ENCODE measurements at places on chromosomes 7 and 10.

- DNase-seq = peak; percentile 54
These were observed 191.1 kb upstream of the ADO start for GRCh38 chr10:62613424-62613823.

DNA sequence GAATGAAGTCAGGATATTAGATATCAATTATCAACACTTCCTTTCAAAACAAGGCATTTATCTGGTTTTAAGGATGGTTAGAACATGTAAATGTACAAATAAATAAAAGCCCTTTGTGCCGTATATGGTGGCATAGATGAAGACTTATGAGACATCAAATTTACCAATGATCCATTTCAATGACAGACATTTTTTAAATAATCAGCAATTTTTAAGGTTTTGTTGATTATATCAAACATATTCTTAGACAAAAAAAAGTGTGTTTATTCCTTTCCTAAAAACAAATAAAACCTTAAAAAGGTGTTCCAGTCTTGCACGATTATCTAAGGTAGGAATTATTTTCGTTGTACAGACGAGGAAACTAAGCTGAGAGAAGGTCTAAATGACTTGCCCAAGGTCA is 13.8 kb downstream of the APBB1IP start:
- no peak for DNase-seq

- DNase-seq = no peak
These were observed 6.2 kb upstream of the GRID1 start for GRCh38 chr10:86372784-86373239.

DNA sequence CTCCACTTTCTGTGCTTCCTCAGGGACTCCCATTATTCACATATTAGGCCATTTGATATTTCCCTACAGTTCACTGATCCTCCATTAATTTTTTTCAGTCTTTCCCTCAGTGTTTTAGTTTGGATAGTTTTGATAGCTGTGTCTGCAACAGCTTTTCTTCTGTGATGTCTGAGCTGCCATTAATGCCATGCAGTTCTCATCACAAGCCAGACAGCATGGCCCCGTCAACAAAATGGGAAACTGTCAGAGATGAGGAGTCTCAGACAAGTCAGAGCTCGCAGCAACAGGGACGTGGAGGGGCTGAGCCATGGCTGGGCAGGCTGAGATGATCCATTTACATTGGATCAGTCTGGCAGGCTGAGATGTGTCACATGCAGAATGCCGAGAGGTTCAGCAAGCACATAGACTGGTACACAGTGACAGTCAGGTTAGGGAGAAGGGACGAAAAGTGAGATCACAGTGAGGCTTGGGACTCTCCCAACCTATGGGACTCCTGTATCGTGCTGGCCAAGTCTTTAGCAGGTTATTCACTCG is 65.4 kb downstream of the NPS start:
- no peak for DNase-seq

DNA sequence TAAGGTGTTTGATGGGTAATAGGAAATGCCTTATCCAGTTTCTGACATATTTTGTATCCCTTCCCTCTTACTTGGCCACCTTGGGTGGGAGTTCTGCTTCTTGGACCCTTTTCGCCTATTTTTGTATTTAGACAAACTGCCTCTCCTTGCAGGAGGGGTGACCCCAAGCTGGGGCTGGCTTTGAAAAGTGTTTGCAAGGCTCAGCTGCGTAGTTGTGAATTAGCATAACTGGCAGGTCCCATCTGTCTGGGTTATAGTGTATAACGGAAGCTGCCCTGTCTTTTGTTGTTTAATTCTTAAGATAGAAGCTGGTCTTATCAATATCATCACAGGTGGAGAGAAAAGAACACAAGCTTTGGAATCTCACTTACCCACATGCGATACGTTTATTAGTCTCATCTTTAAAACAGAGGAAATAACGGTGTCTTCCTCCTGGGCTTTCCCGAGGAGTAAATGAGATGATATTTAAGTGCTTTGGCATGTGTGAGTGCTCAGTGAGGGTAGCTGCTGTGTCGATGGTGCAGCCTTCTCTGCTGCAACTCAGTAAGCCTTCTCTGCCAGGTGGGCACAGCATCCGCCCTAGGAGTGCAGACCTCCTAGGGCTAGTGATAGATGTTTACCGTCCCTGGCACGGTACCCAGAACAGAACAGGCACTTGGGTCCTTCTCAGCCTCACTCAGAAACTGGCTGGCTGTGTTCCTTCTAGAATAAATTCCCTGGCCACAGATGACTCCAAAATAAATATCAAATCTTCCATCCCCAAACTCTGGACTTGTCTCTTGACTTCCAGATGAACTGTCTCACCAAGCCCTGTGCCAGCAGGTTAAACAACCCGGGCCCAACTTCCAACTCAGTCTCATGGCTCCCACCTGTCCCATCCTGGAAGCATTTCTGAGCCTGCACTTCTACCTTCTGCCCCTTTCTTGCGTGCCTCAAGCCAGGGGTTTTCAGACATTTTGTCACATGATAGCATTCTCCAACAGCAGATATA is 227.3 kb downstream of the GFRA1 start:
- no peak for DNase-seq

GRCh38 chr7:82162289-82162688 is 281.3 kb downstream of the CACNA2D1 start:
- DNase-seq = no peak

- no peak for DNase-seq
These were observed 74.9 kb upstream of the NRBF2 start for GRCh38 chr10:63058236-63058635.

- no peak for DNase-seq
These were observed 835.0 kb upstream of the COBL start for GRCh38 chr7:52151559-52151958.

GRCh38 chr10:30178356-30178964 is 119.1 kb upstream of the JCAD start:
- peak; percentile 93 for DNase-seq

DNA sequence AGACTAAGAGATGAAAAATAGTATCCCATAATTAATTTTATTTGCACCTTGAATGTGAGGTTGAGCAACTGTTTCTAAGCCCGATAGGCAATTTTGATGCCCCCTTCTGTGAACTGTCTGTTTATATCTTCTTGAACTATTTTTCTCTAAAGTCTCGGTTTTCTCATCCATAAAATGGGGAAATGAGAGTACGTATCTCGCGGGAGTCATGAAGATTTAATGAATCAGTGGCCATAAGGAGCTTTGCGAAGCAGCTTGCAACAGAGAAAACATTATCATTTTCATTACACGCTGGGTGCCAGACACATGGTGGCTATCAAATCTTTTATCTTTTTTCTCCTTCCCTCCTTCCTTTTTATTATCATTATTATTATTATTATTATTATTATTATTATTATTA is 108.1 kb upstream of the CARD11 start:
- no peak for DNase-seq

GRCh38 chr7:39375047-39375873 is 190.9 kb upstream of the YAE1 start:
- DNase-seq = no peak

- no peak for DNase-seq
These were observed 114.1 kb downstream of the HIPK2 start for GRCh38 chr7:139663608-139664177.

- DNase-seq = no peak
These were observed 91.6 kb downstream of the AKR1D1 start for GRCh38 chr7:138167869-138168296.

DNA sequence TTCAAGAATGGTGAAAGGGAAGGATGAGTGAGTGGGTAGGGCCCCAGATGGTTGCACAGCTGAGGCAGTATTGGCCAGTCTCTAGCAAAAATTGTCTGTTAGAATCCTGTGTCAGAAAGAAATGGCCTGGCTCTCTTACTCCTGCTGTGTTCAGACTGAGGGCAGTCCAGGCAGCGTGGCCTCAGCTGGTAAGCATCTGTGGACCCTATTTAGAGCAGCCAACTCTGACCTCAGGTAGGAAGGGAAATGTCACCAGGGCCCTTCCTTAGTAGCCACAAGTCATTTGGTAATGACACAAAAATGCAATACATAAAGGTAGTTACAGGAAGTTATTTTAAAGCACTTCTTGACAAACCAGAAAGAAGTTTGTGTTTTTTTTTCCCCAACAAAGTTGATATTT is 1194.7 kb downstream of the CNTNAP2 start:
- no peak for DNase-seq

GRCh38 chr10:1015688-1016087 is 10.0 kb downstream of the IDI2 start:
- no peak for DNase-seq

DNA sequence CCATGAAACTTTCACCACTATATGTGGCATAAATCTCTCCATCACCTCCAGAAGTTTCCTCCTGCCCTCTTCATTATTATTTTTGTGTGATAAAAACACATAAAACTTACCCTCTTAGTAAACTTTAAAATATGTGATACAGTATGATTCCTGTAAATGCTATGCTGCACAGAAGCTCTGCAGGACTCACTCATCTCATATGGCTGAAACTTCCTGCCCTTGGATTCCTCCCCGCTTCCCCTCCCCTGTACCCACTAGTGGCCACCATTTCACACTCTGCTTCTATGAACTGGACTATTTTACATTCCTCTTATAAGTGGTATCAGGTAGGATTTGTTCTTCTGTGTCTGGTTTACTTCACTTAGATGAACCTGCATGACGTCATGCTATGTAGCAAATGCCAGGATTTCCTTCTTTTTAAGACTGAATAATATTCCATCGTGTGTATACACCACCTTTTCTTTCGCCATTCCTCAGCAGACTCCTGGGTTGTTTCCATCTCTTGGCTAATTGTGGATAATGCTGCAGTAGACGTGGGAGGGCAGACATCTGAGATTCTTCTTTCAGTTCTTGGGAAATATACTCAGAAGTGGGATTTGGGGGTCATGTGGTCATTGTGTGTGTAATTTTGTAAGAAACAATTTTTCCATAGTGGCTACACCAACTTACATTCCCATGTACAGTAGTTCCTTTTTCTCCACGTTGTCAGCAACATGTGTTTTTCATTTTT is 335.2 kb downstream of the SDK1 start:
- peak; percentile 58 for DNase-seq

GRCh38 chr7:39086638-39087360 is 109.1 kb downstream of the POU6F2 start:
- DNase-seq = no peak

- DNase-seq = peak; percentile 85
These were observed 1.5 kb downstream of the LIPK start for GRCh38 chr10:88707429-88708155.

DNA sequence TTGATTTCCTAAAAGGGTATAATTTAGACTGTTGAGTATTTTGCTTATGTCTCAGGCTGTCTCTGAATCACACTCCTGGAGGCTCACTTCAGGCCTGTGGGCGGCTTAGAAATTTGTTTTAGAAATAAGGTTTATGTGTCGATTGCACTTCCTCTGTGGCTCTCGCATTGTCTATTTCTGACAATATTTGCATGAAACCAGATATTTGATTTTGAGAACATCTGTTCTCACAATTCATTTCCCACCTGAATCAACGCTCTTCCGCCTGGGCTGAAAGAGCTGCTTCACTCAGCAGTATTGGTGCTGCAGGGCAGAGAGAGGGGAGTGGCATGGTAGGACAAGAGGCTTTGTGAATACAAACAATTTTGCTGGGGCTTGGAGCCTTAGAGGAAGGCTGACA is 262.0 kb downstream of the ADRA2A start:
- DNase-seq = no peak

GRCh38 chr10:96548589-96548988 is 34.9 kb upstream of the TLL2 start:
- DNase-seq = no peak

- DNase-seq = peak; percentile 8
These were observed 7.0 kb downstream of the PTF1A start for GRCh38 chr10:23198940-23199767.

DNA sequence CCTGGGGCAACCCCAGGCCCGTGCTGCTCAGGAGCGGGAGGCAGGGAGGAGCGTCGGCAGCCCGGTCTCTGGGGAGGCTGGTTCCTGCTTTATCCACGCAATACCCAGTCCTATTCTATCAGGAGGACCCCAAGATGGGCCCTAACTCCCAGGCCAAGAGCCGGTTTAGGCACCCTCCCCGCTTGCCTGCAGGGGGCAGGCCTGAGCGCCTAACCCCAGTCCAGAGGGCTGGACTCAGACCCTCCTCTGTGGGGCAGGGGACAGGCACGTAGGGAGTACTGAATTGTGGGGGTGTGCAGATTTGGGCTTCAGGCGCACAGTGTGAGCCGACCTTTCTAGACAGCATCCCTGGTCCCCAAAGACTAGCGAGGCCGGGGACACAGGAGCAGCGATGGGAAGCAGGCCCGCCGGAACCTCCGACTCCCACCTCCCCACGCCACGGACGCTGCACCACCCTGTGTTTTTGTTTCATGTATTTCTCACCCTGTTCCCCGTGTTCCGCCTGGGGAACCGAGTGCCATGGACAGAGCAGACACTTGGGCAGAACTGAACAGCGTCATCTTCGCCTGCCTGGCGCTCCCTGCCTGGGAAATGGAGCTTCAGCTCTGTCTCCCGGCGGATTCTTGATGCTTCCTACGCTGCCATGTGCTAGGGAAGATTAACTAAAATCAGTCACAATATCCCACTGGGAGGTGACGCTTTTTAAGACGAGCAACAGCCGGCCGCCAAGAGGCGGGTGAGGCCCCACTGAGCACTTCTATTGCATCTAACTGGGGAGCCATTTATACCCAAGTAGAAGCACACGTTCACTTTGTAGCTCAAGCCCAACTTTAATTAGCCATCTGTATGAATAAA is 5.3 kb downstream of the NUDT1 start:
- DNase-seq = peak; percentile 17

DNA sequence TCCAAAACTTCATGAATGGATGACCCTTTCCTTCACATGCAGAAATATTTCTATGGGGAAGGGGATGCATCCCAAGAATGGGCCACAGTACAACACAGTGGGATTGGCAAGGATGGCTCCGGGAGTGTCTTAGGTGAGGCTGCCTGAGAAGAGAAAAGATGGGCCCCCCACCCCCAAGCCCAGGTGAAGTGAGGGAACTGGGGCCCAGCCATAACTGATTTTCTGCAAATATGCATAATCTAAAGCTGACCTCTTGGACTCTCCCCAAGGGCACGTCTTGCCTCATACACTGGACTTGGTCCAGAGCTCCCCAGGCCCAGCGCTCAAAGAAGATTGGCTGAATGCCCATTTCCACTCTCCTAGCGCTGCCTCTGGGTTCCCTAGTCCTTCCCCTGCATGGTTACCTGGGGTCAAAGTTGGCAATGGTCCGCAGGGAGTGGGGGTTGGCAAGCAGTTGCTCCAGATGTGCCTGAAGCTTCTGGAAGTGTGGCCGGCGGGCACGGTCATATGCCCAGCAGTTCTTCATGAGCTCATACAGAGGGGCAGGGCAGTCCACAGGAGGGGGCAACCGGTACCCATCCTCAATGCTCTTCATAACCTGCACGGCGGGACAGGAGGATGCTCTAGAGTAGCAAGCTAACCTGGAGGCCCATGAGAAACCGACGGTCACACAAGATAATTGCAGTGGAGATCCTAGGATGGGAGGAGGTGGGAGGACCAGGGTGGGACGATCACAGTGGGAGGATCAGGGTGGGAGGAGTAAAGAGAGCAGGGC is 12.3 kb downstream of the ZYX start:
- DNase-seq = peak; percentile 65

DNA sequence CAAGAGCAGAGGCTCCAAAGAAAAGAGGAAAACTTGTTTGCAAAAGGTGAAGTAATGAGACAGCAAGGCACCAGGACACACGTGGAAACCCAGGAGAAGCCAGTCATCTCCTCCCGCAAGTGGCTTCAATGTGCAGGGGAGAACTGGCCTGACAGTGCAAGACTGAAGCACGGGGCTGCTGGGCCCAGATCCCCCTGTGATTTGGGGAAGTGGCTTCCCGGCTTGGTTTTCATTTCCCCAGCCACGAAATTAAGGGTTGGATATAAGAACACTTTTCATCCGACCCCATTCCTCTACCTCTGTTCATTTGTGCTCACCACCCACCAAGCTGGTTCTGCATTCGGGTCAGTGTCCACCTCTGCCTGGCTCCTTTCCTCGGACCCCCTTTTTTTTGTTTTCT is 306.4 kb downstream of the FGFR2 start:
- DNase-seq = no peak
